ENCODE measurements at places on chromosomes 12 and 14.

- DNase-seq = peak; percentile 24
Observed at GRCh38 chr12:115135800-115136211, 451.8 kb upstream of the TBX3 start.

- no peak for DNase-seq
Observed at GRCh38 chr12:14743061-14743460, 46.7 kb upstream of the GUCY2C start.

- no peak for DNase-seq
Observed at GRCh38 chr14:70735043-70735442, 74.3 kb downstream of the MAP3K9 start.

GRCh38 chr14:106652494-106652893 is 1126.1 kb downstream of the TMEM121 start:
- no peak for DNase-seq

- peak; percentile 15 for DNase-seq
Observed at GRCh38 chr14:54864526-54864925, 38.1 kb downstream of the GCH1 start.

GRCh38 chr12:5102261-5102789 is 58.6 kb downstream of the KCNA5 start:
- no peak for DNase-seq

DNA sequence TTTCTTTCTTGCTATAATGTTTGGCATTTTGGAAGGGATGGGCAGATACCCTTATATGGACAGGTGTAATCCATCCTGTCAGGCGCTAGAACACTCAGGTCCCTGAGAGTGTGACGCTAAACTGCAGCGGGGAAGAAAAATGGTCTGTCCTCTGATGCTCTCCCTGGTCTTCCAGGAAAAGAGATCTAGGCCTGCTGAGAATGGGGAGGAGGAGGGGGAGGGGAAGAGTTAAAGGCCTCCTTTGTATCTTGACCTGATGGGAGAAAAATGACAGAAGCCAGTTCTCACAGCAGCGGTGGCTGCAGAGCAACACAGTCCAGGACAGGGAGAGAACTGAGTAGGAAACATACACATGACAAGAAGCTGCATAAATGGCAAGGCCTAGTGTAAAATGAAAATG is 61.1 kb downstream of the RPS6KA5 start:
- no peak for DNase-seq

- DNase-seq = no peak
Observed at GRCh38 chr12:47038270-47038748, 41.1 kb upstream of the PCED1B start.

- DNase-seq = no peak
Observed at GRCh38 chr12:88781909-88782308, 201.6 kb upstream of the KITLG start.

GRCh38 chr12:121253638-121254335 is 42.7 kb downstream of the CAMKK2 start:
- no peak for DNase-seq

DNA sequence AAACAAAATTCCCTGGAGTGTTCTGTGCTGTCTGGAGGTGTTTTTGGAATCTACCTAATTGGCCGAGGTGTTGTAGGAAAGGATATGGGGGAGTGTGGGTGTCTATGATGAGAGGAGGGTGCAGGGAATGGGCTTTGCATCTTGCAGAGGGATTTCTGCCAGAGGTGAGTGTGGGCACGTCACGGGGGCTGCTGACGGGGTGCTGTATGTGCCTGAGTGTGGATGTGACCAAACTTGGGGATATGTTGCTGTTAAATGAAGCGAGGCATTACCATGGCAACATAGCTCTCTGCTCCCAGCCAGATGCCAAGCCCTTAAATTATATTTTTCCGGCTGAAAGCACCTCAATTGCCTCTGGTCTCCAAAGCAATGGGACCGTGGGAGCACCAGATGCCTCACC is 44.3 kb upstream of the SPTLC2 start:
- DNase-seq = peak; percentile 28

DNA sequence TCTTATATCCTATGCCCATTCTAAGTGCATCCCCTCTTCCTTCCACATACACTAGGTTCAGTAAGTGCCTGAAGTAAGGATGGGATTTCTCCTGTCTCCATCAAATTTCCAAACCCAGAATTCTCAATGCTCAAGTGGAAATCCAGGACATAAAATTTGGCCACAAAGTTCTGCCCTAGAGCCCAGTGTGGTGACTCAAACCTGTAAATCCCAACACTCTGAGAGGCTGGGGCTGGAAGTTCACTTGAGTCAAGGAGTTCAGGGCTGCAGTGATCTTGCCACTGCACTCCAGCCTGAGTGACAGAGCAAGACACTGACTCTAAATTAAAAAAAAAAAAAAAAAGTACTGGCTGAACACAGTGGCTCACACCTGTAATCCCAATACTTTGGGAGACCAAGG is 4.5 kb upstream of the ARF3 start:
- no peak for DNase-seq

DNA sequence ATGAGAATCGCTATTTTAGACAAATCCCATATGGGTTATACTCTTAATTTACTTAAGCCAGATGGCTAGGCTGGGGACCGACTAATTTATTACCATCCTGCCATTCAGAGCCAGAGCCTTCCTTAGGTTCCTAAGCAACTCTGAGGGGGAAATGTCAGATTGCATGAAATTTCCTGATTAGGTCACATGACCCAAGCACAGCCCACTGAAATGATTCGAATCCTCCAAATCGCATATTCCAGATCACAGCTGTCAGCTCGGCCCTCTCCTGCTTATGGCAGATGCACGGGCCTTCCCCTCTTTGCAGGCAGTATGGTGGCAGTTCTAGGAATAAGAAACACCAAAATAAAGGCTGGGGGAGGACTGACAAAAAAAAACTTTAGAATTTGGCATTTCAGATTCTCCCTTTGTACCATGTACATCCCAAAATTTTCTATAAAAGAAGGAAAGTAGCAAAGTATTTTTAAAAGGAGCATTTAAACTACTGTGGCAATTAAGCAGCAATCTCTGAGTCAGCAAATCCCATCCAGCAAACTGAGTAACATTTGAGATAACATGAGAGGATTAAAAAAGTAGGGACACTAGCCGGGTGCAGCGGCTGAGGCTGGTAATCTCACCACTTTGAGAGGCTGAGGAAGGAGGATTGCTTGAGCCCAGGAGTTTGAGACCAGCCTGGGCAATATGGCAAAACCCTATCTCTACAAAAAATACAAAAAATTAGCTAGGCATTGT is 30.5 kb upstream of the NUDT4 start:
- no peak for DNase-seq

DNA sequence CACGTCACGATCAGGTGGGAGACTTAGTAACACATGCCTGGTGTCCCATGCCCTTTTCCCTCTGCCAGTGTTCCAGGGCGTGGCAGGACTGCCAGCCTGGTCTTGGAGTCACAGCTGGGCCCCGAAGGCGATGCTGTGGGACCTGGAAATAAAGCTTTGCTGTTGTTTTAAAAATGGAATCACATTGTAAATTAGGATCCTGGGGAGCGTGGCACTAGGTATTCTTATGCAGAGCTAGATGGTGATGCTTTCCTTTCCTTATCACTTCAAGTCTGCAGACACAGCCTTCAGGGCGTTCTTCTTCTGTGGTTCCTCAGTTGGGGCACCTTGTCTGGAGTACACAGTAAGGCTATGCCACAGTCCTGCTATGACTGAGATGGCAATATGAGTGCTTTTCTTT is 64.6 kb downstream of the BICD1 start:
- no peak for DNase-seq

GRCh38 chr12:118908811-118909210 is 72.5 kb upstream of the SRRM4 start:
- DNase-seq = no peak
